ENCODE measurements at places on chromosomes 5 and 9. TPM values are rescaled to one million over a fixed set of nuclear protein-coding genes. Genes with fewer than 3 reads are reported as not detected.

GRCh38 chr5:98103807-98104206 lies 669.7 kb upstream of the RGMB start:
- no peak for DNase-seq

DNA sequence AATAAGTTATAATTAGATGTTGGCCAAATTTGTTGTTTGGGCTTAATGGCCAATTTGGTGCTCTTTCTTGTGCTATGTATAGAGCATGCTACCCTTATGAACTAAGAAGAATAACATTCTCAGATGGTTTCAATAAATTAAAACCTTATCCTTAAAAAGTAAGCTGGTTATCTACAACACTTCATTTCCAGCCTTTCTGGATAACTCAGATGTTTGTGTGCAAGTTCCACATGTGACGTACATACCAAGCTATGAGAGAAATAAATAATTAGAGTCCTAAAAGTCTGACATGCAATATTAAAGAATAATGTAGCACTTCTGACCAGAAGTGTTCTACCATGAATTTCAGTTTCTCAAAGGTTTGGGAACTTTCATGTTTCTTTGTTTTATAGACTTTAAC lies 11.7 kb downstream of the MTREX start:
- DNase-seq, result no peak

GRCh38 chr9:129023036-129023907 lies 4.9 kb downstream of the SH3GLB2 start:
- DNase-seq, result no peak

DNA sequence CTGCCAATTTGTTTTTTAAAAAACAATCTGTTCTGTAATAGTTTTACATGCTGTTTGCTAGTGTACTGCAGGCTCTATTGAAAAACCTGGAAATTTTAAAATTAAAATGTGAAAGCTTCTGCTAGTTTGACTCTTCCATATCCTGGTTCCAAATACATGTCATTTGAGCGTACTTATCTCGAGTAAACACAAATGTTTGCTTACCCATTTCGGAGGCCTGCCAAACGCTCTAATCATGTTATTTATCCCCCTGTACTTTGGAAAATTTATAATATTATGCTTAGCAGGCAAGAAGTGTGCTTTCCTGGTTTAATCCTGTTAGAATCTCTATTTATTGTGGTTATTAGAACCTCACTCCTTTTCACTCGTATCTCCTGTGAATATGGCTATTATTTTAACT lies 476.8 kb upstream of the CYLC2 start:
- peak; percentile 48 for DNase-seq

DNA sequence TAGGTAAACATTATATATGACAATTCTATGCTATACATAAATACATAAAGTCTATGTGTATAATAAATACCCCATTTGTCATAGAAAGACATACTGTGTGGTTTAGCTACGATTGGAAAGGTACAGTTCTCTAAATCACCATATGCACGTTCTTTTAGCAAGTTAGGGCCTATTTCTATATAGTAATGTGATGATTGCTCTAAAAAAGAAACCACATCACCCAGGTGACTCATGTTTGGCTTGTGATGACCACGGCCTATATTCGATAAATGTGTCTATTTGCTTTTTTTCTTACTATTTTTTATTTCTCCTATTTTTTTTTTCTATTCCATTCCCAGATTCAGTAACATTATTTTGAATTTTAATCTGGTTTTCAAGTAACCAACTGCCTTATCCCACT lies 34.7 kb downstream of the RETREG1 start:
- DNase-seq, result no peak

Gene ANKRD31
- not detected for total RNA-seq

DNA sequence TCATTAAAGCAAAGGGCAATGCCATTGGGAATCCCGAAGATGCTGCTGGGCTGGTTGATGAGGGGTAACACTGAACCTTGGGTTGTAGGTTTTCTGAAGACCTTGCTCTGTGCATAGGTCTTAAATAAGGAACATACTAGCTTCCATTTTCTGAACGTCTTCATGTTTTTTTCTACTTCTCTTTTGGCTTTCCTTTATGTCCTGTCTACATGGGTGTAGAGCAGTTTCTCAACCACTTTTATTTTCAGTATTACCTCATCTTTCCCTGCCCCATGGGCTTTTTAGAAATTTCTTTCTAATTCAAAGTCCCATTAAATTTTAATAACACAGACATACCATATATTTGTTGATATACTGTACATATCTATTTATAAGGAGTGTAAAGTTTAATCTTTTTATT lies at the start of gene IFNA14:
Gene IFNA14, minus strand, starts transcription at position 95 of the 400 bp plus-strand sequence. Its CDS starts 70 bp downstream, at position 25.
- no peak for DNase-seq

- peak; percentile 64 for DNase-seq
Observed at GRCh38 chr5:180069589-180070247, 1.8 kb downstream of the RNF130 start.

All from right lobe of liver (tissue), 6 donors.